ENCODE measurements at places on chromosomes 5 and 9.
A peak's percentile ranks its signal among the peaks of the same experiment; 100 is the strongest.

DNA sequence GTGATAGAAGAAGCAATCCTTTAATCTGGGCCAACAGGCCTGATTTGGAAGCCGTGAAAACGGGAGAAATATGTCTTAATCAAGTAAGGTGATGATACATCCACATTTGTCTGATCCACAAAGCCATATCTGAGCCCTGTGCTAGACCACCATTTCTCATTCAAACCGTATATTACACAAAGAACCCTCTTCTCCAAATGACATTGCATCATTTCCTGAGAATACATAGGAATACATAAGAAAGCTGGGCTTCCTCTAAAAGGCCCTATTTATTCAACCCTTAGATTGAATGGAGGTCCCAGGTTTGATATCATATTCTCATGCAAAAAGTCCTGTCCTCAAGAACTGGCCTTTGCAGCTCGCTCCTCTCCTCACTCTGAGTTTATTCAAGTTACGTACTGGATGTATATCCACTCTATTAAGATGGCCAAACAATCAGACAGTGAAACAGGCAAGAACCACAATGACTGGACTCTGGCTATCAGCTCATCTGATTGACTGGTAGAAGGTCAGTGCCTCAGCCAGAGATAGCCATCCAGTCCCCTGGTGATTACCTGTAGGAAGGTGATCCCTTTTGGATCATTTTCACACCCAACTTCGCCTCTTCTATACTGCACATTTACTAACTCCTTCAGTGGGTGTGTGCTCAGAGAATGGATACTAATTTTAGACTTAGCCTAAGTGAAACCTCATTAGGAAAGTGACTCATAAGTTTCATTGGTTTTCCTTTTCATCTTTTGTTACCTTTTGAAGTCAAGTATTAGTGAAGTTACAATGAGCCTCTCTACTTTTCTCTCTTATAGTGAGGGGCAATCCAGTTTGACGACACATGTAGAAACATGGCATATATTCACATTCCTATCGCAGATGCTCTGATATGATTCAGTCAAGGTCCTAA lies 167.6 kb upstream of the WWC1 start:
- DNase-seq = no peak

DNA sequence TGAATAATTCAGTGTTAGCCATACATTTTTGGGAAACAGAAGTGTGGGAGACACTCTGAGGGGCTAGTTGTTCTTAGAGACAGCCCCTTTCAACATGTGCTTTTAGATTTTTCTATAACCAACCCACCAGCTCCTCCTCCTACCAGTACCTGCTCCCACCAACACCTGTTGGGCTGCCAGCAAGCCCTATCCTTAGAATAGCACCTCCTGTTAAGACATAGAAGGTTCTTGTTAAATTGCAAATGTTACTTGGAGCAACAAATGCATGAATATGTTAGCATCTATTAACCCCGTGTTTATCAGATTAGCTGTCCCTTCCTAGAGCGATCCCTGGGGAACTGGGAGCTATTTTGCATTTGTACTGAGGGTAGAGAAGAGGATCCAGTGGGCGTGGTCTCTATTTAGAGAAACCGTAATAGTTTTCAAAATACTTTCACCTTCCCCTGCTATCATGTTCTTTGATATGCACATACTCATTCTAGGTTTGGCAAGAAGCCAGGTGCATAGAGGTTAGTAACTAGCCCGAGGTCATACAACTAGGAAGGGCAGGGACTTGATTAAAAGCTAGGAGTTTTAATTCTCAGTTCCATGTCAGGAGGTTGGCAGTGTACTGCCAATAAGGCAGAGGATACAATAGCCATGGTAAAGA lies 334.4 kb downstream of the KCTD16 start:
- no peak for DNase-seq

DNA sequence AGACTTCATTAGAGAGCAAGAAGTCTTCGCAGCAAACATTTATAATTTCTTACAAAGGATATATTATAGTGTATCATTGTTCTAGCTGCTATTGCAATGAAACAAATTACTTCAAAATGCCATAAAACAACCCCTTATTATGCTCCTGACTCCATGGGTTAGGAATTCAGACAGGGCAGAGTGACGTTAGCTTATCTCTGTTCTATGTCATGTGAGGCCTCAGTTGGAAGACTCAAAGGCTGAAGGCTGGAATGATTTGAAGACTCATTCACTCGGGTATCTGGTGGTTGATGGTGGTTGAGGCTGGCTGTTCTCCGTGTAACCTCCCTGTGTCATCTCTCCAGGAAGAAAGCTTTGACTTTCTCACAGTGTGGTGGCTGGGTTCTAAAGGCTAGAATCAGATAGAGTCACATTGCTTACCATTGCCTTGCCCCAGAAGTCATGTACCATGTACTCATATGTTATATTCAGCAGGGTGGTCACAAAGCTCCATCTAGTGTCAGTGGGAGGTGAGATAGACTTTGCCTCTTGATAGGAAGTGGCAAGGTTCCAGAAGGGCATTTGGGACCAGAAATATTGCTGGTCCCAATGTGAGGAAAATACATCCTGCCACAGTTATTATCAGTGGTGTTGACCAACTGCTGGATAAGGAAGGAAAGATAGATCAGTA lies 226.9 kb downstream of the TMEM38B start:
- DNase-seq = no peak

GRCh38 chr5:71693828-71694427 lies 25.1 kb upstream of the CARTPT start:
- no peak for DNase-seq

- DNase-seq = no peak
These were observed 9.9 kb downstream of the ERGIC1 start for GRCh38 chr5:172843825-172844576.

DNA sequence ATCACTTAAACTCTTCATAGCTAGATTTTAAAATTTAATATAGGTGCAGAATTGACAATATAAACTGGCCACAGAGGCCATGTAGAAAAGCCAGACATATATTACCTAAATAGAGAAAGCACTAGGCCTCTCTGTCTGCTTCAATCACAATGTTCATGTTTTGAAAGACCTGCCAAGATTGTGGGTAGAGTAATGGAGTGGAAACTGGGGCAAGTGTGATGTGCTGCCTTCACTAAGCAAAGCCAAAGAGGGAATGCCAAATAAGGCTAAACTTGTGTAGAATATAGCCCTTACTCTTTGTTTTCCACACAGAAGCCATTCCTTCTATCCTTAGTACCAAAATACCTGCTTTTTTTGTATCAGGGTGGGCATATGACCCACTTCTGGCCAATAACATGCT lies 15.1 kb upstream of the ISOC1 start:
- no peak for DNase-seq

DNA sequence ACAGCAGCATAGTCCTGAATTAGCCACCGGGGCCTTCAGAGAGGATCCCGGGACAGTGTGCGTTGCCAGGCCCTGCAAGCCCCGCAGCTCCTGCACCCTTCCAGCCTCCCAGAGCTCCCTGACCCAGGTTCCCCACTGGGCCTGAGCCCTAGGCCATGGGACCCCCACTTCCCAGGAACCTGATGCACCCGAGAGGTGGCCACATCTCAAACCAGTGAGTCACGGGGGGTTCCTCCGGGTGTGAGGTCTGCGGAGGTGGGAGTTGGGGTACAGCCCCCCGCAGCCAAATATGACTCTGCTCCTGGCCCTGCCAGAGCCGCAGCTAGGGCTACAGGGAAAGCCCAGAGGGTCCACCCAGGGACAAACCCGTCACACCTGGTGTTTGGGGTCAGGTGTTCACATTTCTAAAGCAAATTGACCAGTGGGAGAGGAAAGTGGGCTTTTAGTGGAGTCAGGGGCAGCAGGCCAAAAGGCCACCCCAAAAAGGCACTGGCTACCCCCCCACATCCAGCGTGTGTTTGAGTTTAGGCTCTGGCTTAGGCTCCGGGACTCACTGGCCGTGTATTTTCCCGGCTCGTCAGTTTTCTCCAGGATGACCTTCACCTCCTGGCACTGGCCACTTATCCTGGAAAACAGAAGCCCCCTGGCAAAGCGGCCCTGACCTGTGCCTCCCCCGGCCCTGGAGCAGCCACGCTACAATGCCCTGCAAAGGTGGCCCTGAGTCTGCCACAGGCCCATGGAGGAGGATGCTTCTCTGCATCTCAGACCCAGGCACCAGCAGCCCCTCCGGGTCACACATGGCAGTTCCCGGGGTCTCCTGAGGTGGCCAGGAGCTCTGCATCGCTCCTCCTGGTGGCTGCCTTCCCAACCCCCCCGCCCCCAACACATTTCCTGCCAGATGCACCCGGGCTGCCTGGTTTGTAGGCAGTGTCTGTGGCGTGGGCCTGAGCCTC lies 17.4 kb upstream of the OBP2B start:
- DNase-seq = no peak

- DNase-seq = peak; percentile 1
These were observed at the start of gene ALDH1A1 for GRCh38 chr9:72952914-72953313. TSS of gene ALDH1A1 (minus strand) at chr9:72953053. CDS start at chr9:72953000, 53 bp downstream.

- DNase-seq = no peak
These were observed 57.0 kb downstream of the TRPC7 start for GRCh38 chr5:136308212-136308795.

- DNase-seq = no peak
These were observed 324.6 kb upstream of the TYRP1 start for GRCh38 chr9:12368569-12368968.

DNA sequence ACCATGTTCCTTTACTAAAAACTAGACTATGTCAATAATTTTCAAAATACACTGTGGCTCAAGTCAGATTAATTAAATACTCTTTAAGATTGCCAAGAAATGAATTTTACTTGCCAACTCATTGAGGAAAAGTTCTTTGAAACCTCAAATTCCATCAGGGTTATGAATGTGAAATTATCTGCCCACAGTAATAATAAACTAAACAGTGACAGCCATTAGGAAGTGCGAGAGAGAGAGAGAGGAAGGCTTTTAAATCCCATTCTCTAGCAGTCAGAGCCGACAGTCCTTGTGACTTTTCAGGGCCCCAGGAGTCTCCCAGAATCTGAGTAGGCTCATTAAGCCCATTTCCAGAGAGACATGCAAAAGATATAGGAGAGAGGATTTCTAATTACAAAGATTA lies 236.1 kb downstream of the MARCHF11 start:
- DNase-seq = no peak

- peak; percentile 27 for DNase-seq
These were observed 23.4 kb downstream of the CDK20 start for GRCh38 chr9:87950765-87951488.

GRCh38 chr9:129350143-129350935 lies 172.3 kb upstream of the IER5L start:
- DNase-seq = no peak

GRCh38 chr9:16527573-16527972 lies 342.9 kb downstream of the BNC2 start:
- DNase-seq = no peak

DNA sequence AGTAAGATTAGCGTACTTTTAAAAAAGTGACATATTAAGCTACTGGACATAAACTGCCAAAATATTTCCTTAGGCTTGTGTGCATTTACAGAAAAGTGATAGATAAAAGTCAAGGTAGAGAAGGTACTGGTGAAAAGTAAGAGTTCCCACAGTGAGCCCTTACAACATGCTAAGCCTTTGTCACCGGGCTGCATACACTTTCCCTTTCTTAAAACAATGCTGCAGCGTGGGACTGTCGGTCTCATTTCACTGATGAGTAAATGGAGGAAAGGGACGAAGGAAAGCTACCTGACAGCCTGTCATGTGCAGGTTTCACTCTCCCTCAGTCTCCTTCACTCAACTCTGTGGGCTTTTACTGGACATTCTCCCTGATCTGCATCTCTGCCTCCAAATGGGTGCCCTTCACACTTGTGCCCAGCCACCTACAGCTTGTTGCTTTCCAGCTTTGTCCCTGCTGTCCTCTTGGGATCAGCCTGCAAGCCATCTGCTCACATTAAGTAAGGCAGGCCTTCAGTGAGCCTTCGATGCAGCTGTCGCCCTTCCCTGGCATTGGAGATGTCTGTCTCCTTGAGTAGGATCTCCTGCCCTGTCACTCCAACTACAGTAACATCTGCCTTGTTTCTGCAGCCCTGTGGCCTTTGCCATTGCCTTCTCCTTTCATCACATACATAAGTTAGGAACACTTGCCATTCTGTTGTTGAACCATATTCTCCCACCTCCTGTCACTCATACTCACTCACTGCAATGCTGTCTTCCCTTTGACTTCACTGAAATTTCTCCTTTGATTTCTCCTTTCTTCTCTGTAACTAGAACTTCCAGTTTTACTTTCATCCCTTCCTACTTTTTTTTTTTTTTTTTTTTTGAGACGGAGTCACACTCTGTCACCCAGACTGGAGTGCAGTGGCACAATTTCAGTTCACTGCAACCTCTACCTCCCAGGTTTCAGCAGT lies 9.3 kb upstream of the ROPN1L start:
- DNase-seq = no peak

- no peak for DNase-seq
These were observed 249.0 kb upstream of the WWC1 start for GRCh38 chr5:168042284-168043068.

DNA sequence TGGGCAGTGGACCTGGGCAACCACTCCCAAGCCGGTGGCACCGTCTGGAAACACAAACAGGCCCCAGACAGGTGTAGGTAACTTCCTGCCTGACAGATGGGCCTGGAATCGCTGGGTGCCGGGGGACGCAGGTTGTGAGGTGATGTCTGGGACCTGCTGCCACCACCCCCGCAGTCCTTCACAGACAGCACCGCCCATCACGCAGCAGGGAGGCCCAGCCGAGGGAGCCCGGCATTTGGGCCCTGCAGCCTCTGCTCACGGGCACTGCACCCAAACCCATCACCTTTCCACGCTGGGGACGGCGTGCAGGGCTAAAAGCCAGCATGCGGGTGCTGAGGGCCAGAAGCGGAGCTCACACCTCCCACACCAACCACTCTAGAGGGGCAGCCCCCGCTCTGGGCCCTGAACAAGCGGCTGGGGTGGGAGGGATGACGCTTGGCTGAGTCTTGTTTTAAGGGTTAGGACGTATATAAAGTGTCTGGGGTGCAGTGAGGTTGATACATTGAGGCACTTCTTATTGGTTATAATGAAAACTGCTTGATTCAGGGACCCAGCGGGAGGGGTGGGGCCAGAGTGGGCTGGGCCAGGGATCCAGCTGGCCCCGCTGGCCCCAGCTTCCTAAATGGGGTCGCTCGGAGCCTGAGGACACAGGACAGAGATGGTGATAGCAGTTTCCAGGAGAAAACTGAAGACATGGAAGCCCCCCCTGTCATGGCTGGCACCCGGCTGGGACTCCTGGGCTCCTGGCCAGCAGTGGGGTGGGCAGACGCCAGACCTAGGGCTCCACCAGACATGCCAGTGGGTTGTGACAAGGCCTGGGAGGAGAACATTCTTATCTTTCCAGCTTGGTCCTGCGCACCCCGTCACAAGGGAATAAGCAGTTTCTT lies 11.3 kb downstream of the MYMK start:
- no peak for DNase-seq

GRCh38 chr9:35526087-35526801 lies 36.3 kb downstream of the RUSC2 start:
- no peak for DNase-seq

DNA sequence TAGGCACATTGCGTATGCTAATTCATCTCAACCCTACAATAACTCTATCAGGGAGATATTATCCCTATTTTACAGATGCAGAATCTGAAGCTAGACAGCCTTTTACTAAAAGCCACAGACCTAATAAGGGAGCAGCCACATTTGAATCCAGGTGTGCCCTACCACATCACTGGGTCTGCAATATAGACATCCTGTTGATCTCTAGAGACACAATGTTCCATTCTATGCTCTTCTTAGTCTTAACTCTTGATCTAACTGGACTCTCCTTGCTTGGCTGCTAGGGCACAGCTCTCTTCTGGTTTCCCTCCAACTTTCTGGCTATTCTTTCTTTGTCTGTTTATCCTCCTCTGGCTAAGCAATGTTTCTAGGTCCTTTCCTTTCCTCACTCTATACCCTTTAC lies 1.4 kb upstream of the SPATA6L start:
- peak; percentile 37 for DNase-seq

GRCh38 chr9:129586245-129586644 lies 34.7 kb downstream of the C9orf50 start:
- DNase-seq = no peak

GRCh38 chr5:119435436-119436132 lies 16.7 kb upstream of the HSD17B4 start:
- peak; percentile 72 for DNase-seq

Data from CD4-positive, alpha-beta T cell treated with Interleukin-12 subunit alpha and Interleukin-12 subunit beta, for 1 hour (primary cell).